ENCODE measurements at places on chromosomes 13 and 19.

GRCh38 chr13:27308941-27309340 is 38.3 kb downstream of the RASL11A start:
- DNase-seq = no peak

GRCh38 chr13:95684418-95684817 is 7.5 kb downstream of the DNAJC3 start:
- DNase-seq = no peak

DNA sequence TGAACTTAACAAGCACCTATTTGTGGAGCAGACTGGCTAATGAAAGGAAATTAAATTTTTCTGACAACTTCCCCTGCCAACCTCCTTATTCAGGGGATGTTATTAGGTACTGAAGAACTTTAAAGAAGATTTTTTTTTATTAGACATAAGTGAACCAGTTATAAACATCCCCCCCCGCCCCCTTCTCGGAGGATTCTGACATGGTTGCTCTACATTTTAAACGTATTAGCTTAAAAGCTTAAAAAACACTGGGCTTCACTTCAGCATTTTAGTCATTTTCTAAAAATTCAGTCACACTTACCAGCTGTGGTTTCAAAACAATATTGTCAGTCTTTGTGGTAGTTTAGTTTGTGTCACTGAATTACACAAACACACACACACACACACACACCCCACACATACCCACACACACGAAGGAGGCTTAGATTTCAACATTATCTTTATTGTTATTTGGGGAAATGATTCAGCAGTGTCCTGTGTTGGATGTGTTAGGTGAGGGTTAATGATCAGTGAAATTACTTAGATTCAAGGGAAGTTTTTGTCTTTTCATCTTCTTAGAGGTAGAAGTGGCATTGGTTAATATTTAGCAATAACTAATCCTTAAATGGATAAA is 145.7 kb downstream of the PCCA start:
- DNase-seq = no peak

DNA sequence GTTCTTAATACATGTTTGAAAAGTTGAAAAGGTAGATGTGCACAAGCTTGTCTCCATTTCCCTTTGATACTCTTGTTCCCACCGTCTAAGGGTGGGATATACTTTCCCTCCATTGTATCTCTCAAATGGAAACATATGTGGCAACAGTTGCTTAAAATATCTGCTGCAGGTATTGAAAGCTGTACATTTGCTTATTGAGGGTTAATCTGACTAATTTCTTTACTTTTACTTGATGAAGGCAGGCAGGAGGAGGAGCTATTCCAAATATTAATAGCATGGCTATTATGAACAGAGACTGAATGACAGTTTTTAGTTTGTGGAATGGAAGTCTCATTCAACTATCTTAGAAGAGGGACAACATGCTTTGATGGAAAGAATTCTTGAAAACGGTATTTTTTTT is 103.8 kb downstream of the SLC10A2 start:
- DNase-seq = no peak

DNA sequence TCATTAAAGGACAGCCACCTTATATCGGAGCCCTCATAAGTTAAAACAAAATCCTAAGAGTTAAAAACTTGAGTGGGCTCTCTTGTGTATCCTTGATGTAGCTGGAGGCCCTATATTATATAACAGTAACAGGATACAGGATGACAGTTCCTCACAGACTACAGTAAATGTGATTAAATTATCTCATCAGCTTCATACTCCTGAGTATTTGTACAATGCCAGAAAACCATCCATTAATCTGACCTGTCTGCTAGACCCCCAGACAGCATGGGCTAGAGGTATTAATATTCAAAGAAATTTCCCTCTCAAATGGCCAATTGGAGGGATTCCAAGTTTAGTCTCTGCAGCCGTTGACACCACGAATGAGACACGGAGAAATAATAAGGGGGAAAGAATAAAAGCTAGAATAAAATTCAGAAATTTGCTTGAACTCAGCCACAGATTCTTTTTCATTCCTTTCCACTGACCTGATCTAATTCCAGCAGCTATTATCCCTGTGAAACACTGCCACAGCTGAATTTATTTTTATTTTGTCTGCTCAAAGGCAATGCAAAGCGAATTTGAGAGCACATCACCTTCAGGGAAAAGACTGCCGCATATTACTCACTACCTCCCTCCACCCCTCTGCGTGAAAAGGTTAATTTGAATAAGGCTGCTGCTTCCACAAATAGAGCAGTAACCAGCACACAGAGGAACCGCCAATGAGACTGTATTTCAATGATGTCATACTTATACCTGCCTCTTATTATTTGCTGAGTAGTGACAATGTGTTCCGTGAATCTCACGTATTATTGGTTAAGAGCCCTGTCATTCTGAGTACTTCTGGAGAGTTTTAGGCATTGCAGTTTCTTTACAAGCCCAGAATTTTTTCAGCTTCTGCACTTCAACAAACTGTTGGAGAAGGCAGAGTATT is 155.9 kb upstream of the KLF12 start:
- DNase-seq = peak; percentile 26

DNA sequence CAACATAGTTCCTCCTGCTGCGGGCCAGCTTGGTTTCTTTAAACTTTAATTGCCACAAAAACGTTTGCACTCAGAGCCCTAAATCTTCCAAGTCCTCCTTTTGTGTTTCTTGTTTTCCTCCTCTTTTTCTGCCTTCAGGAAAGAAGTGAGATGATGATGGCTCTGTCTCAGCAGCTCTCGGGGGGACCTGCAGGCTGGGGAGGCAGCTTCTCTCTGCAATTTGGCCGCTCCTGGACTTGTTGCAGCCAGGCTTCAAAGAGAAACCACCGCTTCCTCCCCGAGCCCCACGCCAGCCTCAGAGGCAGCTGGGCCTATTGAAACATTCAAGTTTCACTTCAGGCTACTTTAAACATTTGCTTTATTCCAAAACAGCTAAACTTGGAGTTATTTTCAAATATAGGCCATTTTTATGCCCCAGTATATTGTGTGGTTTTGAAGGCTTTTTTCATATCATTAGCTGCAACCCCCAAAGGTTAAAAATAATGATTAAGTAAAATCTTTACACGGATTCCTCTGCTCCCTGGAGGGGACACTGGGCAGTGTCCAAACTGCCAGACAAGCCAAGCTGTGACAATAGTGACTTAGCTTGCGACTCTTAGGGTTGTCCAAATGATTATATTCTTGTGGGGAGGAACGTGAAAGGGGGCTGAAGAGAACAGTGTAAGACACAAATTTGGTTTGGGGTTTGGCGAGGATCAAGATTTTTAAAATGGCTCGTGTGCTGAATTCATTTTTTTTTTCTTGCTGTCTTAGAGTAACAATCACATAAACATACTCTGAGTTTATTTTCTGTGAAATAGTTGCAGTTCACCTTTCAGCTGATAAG is 330.8 kb downstream of the DLEU7 start:
- peak; percentile 33 for DNase-seq

GRCh38 chr13:43686557-43686956 is 100.2 kb downstream of the ENOX1 start:
- DNase-seq = no peak

- DNase-seq = no peak
Measured at GRCh38 chr13:30276178-30276577, 31.2 kb downstream of the KATNAL1 start.

DNA sequence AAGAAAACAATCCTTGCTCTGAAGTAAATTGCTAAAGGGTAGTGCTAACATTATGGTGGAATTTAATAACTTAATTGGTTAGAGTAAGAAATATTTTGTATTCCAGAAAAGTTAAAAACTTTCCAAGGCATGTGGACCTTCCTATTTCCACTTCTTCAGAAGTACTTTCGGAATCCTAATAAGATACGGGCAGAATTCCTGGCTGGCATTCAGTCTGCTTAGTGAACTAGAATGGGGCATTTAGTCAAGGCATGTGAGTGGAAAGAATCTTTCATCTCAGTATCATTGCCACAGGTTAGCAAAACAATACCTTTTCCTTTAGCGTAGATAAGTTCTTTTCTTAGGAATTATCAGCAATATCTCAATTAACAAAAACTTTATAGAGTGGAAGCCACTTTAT is 85.1 kb downstream of the TNFRSF19 start:
- no peak for DNase-seq

GRCh38 chr19:34332027-34332760 is 32.8 kb upstream of the GPI start:
- no peak for DNase-seq

DNA sequence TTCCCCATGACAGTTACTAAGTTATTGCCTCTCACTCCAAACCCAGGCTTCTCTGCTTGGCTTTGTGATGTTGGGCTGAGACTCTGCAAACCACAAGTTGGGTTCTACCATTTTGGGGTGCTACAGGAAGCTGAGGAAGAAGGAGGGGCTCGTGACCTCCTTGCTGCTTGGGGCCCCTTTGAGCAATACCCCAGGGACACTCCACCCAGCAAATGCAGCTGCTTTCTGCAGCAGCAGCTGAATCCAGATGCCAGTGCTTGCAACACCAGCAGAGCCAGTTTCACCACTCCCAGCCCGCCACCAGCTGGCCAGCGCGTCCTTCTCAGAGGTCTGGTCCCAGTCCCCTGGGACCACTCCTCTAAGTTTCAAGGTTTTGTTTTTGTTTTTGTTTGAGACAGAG is 22.0 kb upstream of the UBAC2 start:
- no peak for DNase-seq

DNA sequence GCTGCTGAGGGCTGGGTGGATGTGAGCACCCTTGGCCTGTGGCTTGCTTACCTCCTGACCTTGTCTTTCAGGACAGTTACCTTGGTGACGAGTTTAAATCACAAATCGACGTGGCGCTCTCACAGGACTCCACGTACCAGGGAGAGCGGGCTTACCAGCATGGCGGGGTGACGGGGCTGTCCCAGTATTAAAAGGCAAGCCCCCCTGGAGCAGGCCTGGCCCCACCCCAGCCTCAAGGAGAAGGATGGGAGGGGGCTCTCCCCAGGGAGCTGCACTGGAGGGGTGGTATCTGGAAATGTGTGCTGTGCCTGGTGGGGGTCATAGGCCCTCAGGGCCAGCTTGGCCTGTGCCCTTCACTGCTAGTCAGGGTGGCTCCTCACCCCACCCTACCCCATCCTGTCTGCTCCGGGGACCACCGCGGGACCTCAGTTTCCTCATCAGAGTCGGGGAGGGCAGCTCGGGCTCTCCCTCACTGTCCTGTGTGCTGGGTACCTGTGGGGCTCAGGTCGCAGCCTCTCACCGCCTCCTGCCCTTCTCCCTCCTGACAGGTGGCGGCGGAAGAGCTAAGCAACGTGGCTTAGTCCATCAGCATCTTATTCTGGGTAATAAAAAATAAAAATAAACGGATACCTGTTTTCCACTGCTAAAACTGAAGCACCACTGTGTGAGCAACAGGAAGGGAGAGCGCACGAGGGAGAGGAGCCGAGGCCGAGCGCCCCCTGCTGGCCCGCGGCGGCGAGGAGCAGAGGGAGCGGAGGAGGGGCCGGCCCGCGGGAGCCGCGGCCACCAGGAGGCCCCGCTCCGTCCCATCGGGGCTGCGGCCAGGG is 29.8 kb downstream of the CERS1 start:
- DNase-seq = peak; percentile 64

- no peak for DNase-seq
Measured at GRCh38 chr19:40603071-40603388, 1.9 kb downstream of the LTBP4 start.

GRCh38 chr13:42964761-42965161 is 27.3 kb downstream of the EPSTI1 start:
- no peak for DNase-seq

DNA sequence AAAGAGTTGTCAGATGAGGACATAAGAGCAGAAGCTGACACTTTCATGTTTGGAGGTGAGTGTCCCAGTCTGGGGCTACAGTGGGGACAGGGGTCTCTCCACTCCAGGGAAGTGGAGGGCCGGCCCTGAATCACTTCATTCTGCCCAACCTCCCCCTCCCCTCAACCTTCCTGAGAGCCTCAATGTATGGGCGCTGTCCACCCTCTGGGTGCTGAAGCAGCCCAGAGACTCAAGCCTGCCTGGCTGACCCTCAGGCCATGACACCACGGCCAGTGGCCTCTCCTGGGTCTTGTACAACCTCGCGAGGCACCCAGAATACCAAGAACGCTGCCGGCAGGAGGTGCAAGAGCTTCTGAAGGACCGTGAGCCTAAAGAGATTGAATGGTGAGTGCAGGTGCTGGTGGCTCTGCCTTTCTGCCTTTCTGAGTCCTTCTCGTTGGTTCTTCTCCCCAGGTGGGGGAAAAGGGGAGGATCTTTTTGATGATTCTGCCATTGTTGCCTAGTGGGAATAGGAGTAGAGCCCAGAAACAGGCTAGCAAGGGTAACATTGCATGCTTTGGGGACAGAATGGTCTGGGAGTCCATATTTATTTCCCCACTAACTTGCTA is 8.8 kb downstream of the CYP4F8 start:
- no peak for DNase-seq

- DNase-seq = no peak
Measured at GRCh38 chr19:14177496-14178074, 28.4 kb downstream of the ADGRL1 start.

- no peak for DNase-seq
Measured at GRCh38 chr13:87198371-87198770, 472.8 kb upstream of the SLITRK5 start.

- DNase-seq = no peak
Measured at GRCh38 chr13:60397704-60398378, 821 bp downstream of the TDRD3 start.

DNA sequence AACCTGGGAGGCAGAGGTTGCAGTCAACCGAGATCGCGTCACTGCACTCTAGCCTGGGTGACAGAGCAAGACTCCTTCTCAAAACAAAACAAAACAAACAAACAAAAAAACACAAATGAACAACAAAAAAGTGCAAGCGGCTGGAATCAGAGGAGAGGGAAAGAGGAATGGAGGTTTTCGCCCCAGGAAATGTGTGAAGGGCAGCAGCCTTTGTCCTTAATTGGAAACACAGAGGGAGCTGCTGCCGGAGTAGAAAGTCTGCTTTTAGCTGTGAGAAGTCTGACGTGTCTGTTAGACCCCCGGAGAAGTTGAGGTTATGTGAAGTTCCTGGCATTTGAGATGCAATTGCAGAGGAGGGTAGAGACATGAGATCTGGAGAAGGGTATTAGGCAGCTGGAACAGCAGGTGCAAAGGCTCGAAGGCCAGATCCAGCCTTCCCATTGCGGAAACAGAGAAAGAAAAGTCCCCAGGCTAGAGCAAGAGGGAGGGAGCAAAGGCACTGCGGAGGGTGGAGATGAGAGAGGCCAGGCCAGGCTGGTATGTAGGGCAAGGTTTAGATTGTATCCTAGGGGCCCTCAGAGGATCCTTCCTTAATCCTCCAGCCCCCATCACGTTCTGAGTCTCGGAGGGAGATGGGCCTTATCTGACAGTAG is 473 bp downstream of the TMIGD2 start:
- DNase-seq = no peak

All from activated CD8-positive, alpha-beta memory T cell treated with anti-CD3 and anti-CD28 coated beads, Interleukin-2, amount 50 U/mL, for 4 hours (primary cell).